ENCODE measurements at places on chromosomes 13 and 19.

- no peak for DNase-seq
Measured at GRCh38 chr13:94305033-94305432, 174.4 kb downstream of the DCT start.

GRCh38 chr13:111475488-111475887, 155.0 kb downstream of the TEX29 start:
- DNase-seq = no peak

DNA sequence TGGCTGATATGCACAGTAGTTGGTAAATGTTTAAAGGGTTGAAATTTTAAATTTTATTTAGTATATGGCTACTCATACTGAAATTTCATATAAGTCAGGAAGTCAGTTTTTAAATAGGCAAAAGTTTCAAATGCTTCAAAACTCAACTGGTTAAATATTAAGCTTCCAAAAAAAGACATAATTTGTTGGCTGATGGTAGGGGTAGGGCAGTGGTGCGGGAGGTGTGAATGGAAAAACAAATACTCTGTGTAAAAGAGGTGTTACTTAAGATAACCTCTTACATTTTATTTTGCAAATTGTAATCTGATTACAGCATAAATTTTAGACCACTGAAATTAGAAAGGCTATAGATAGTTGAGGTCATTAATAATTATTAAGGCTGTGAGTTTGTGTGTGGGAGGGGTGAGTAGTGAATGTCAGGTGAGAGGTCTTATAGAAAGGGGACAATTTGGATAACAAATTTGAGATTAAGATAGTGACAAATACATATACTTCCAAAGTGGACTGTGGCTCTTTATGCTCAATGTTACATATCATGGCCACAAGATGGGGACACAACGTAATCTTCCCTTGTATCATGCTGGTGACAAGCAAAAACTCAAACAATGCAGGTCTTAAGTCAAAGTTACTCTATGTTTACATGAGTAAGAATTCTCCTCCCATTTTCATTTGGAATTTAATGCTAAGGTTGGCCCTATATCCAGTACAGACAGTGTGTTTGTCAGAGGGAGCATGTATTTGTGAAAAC, 36.6 kb upstream of the OXGR1 start:
- DNase-seq = no peak

- DNase-seq = no peak
Measured at GRCh38 chr19:45778010-45778661, 4.2 kb downstream of the DMPK start.

DNA sequence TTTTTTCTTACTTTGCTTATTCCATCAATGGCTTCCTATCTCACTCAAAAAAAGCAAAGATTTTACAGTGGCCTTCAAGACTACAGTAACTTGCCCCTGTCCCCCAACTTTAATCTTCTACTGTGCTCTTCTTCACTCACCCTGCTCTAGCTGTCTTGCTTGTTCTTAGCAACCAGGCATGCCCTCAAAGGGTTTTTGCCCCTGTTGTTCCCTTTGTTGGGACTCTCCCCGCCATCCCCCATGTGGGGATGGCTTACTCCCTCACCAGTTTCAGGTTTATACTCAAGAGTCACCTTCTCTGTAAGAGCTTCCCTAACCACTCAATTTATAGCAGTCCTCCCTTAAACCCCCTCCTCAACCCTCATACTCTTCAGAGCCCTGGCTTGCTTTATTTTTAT, 5.4 kb downstream of the MTMR6 start:
- DNase-seq = no peak

DNA sequence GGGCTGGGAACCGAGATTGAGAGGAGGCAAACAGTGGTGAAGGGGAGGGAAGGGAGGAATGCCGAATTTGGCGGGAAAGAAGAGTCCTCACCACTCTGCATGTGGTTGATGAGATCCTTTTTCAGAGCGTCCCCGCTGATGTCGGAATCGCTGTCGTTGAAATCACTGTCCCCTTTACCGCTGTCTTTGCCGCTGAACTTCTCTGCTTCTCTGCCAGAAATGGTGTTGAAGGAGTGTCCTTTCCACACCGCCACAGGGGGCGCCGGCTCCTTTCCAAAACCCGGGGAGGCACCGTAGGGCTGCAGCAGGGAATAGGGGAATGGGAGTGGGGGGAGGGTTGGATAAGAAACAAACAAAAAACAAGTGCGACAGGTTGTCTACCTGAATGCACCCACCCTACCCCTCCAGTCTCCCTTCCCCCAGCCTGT, 3.1 kb downstream of the PCDH8 start:
- DNase-seq = no peak

DNA sequence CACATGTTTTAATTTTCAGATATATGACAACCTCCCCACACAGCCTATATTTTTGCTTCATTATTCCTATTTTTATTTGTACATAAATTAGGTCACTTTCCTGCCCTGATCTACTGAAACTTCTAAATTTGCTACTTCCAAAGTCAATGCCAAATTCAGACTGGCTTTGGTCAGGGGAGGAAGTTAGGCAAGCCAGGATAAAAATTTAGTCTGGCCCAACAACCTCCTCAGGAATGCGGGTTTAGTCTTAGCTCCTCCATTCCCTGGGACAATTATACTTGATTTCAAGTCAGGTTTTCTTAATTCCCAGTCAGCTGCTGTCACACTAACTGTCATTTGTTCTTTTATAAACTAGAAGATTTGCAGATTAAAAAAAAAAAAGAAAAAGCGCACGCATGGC, 84.3 kb downstream of the TM9SF2 start:
- no peak for DNase-seq

- no peak for DNase-seq
Measured at GRCh38 chr13:111893607-111894443, 173.1 kb upstream of the SOX1 start.

DNA sequence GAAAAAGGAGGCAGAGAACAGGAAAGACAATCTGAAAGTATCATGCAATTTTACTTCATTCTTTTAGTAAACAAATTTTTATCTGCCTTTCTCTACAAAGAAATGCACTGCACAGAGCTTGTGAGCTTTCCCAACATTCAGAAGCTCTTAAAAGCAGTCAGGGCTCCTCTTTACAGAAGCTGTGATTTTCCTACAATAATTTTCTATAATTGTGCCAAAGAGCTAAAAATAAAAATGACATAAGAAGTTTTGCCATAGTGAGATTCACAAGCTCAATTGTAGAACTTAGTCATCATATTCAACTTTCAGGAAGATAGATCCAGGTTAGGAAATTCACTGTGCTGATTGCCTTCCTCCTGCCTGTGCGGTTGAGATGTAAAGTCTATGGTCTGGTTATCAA, 341.4 kb downstream of the PCDH9 start:
- DNase-seq = no peak

DNA sequence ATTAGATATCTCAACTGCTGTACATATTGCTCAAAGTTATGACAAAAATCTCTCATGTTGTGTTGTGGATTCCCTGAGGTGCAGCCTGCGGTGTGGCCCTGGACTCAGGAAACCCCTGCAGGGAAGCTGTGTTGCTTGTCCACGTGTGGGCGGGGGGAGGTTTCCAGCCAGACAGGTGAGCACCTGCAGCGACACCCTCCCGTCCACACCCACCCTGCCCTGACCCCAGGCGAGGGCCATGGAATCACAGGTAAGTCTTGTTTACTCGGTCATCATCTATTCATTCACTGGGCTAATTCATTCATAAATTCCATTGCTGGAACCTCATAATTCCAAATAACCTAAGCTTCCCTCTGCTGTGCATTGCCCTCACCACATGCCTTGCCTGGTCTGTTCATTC, 14.1 kb downstream of the PLPP2 start:
- DNase-seq = no peak

- DNase-seq = no peak
Measured at GRCh38 chr19:17739121-17739875, 12.0 kb upstream of the FCHO1 start.

DNA sequence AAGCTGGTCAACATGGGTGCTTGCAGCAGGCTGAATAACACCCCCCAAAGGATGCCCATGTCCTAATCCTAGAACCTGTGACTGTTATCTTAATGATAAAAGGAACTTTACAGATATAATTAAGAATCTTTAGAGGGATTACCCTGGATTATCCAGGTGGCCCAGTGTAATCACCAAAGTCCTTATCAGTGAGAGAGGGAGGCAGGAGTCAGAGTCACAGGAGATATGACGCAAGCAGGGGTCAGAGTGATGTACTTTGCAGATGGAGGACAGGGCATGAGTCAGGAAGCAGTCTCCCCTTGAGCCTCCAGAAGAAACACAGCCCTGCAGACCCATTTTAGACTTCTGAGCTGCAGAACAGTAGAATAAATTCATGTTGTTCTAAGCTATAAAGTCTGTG, 9.8 kb downstream of the ZNF606 start:
- DNase-seq = no peak

- no peak for DNase-seq
Measured at GRCh38 chr19:8468761-8469373, 24.1 kb downstream of the HNRNPM start.

DNA sequence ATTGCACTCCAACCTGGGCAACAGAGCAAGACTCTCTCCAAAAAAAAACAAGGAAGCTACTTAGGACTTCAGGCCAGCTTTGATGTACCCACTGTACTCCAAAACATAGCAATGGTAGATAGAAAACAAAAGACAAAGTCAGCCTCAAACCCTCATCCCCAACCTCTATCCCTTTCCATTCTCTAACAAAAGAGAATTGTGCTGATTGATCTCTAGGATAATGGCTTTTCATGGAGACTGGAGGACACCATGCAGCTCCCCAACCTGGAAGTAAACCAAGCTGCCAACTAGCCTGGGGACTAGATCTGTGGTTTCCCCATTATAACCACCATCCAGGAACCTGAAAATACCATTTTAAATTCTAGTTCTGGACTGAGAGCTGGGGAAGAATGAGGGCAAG, 4.3 kb upstream of the ZDHHC20 start:
- DNase-seq = no peak

DNA sequence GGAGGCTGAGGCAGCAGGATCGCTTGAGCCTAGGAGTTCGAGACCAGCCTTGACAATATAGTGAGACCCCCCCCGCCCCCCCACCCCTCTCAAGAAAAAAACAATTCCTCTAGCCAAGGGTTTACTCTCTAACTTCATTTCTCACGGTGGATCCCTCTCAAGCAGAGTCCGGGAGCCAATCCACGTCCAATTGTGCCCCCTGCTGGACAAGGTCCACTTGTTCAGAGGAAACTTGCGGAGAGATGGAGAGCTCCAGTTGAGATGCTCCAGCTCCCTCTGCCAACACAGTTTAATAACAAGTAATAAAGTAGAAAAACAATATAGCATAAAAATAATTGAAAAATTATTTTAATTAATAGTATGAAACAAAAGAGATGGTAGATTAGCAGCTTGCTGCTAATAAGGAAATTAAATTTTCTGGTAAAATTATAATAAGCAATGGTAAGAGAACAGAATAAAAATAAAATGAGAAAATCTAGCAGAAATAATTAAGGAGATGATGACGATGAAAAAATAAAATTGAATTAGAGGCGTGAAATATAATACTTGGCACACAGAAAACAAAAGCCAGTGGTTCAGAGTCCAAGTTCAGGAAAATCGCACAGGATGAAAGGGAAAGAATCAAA, 14.5 kb upstream of the SIGLEC14 start:
- DNase-seq = peak; percentile 48

DNA sequence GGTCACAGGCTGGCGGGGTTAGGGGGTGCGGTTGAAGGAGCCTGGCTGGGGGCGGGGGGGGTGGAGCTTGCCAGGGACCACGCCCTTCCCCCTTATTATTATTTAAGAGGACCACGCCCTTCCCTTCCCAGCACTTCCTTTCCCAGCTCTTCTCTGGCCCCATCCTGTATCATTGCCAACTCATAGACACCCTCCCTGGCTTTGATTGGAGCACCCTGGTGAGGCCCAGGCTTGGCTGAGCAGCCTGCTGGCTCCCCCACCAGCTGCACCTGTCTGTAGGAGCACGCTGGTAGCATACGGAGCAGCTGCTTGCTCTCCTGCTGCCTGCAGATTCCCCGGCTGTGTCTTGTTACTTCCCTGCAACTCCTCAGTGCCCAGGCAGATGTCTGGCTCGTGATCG, 62.5 kb upstream of the PDX1 start:
- DNase-seq = no peak

DNA sequence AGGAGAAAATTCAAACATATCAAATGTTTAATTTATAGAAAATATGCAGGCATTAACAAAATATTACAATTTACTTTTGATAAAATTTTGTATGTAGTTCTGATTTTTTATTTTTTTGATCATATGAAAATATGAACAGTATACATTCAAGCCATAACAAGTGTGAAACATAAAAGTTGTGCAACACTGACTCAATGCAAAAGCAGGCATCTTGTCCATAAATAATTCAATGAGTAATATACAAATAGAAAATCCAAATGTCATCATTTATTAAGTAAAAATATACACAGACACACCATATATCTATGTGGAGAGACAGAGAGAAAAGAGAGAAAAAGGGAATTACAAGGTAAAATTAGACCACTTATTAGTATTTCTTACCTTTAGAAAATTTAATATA, 1183.9 kb downstream of the SLITRK1 start:
- no peak for DNase-seq

GRCh38 chr13:109610517-109610916, 175.9 kb downstream of the IRS2 start:
- peak; percentile 13 for DNase-seq

- DNase-seq = no peak
Measured at GRCh38 chr13:62280590-62280989, 864.9 kb upstream of the PCDH20 start.

- no peak for DNase-seq
Measured at GRCh38 chr19:44202470-44202869, 9.9 kb upstream of the ZNF227 start.

- DNase-seq = no peak
Measured at GRCh38 chr13:45786293-45786920, 65.1 kb downstream of the SIAH3 start.

DNA sequence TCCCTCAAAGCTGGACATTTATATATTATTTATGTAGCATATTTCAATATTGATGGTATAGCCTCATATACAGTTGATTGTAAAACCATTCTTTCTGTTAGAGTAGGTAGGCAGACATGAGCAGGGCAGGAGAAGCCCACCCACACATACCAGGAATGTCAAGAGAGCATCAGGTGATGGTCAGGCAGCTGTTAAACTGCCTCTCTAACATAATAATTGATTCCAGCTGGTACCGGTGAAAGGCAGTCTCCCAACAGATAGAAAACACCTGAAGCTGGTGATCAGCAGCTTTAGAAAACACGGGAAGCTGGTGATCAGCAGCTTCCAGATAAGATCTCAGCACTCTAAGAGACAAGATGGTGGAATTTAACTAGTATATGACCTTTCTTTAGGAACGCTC, 132.9 kb downstream of the SLITRK6 start:
- DNase-seq = no peak

GRCh38 chr13:113534236-113534860, 43.8 kb upstream of the DCUN1D2 start:
- DNase-seq = no peak

- DNase-seq = no peak
Measured at GRCh38 chr13:48908381-48909055, 67.2 kb upstream of the FNDC3A start.

Measured in CD4-positive, alpha-beta T cell treated with Interleukin-15 for 4 hours (primary cell).